ENCODE measurements at places on chromosomes 3 and 15.

DNA sequence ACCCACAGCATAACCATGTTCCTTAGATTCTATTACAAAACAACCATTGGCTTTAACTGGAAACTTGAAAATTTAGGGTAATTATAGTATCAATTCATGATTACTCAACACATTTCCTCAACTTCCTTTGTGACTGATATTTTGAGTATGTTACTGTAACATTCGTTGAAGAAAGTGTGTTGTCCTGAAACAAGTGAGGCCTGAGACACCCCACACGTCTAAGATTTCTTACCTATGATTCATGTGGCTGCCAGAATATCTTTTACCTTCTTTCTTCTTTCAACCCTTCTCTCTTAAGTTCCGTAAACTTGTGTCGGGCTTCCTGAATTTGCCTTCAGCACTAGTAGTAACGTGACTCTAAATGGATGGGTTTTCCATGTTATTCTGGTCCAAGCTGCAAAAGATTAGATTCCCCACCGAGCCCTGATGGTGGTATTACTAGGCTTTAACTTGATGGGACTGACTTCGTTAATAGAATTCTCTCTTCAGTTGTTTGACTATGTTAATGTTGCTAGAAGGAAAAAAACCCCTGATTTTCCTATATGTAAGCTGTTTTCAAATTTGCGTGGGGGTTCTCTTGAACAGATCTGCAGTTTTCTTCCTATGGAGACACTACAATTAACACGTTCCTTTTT is 296.0 kb upstream of the ICE2 start:
- no peak for DNase-seq

DNA sequence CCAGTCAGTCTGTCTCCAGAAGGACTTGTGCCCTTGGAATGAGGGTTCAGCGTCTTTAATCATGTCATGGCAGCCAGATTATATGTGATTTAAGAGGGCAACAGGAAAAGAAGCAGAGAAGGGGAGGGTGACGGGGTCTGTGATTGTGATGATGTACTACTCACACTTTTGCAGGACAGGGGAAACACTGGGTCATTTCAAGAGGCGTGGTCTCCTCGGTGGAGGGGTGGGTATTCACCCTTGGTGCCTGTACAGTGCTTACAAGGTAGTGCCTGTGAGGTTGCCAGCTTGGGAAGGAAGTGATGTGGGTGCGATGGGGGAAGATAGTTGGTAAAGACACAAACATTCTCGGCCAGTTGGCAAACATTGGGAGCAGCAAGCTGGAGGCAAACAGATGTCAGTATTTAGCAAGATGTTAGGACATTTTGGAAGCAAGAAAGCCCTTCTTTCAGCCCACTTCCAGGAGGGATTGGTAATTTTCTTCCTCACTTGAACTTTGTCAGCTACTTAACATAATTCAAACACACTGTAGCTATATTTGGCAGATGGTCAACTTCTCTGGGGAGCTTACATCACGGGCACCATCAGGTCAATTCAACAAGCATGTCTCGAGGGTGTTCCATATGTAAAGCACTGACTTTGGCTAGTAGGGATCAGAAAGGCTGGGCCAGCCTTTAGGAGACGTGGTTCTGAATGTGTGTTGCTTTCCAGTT is 71.4 kb upstream of the ROPN1 start:
- DNase-seq, result peak; percentile 40

GRCh38 chr15:47820057-47820746 is 102.9 kb downstream of the SEMA6D start:
- no peak for DNase-seq

DNA sequence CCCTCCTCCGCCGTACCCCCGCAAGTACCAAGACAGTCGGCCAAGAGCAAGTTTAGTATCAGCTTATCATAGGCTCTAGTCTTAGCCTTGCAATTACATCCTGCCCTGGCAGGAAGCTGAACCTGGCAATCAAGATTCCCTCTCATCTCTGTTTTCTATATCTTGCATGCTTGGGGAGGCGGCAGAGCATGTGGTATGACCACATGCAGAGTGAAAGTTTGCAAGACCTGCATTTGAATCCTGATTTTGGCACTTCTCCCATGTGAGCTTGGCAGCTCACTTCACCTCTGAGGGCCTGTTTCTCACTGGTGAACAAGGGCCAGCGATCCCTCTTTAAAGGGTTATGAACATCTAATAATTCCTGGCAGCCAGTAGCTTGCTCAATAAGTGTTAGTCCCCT is 106.1 kb upstream of the FRMD4B start:
- no peak for DNase-seq

All from AG04449 (cell line).